ENCODE measurements at places on chromosomes 7 and 10.

DNA sequence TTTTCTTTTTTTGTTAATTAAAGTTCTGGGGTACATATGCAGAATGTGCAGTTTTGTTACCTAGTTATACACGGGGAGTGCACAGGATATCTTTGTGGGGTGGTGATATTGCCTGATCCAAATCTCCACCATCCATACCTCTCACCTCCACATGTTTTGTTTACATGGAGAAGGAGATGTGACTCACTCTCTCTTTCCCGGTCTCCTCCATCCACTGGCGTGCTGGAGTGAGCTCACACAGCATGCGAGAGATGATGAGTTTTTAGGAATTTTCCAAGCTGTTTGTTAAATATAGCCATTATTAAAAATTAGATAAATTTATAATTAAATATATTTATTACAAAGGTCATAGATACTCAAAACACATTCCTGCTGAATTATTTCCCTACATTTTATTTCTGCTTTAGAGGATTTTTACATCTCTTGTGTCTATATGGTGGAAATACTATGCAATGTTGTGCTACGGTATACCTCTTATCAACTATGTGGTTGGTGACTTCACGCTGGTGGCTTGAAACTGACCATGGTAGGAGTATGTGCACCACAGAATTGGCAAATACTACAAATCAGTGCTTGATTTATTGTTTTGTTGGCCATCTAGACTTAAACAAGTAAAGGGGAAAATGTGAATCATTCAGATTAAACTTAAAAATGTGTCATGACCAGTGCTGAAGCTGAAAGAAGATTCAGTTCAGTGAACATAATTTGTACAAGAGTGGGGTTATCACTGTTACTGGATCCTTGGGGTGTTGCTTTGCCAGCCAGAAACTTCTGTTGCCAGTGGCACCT, 107.9 kb upstream of the FAM180A start:
- no peak for DNase-seq

GRCh38 chr7:75599244-75599781, 107.2 kb downstream of the SPDYE5 start:
- DNase-seq: no peak

- DNase-seq: no peak
Measured at GRCh38 chr10:105843786-105844185, 1202.7 kb downstream of the SORCS3 start.

GRCh38 chr10:126063353-126063791, 167.0 kb downstream of the FANK1 start:
- DNase-seq: no peak

DNA sequence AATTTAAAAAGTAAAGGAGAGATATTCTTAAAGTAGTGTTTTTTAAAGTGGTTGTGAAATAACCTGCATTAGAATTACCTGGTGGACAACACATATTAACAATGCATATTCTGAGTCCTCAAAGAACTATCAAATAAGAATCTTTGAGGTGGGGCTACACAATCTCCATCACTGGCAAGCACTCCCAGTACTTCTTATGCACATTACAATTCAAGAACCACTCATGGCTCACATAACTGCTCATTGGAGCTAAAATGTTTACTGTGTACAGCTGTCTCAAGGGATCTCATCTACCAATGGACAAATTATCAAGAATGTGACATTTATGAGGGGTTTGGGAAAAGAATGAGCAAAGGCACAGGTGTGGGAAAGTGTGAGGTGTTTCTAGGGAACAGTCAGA, 692.0 kb downstream of the PHTF2 start:
- no peak for DNase-seq

DNA sequence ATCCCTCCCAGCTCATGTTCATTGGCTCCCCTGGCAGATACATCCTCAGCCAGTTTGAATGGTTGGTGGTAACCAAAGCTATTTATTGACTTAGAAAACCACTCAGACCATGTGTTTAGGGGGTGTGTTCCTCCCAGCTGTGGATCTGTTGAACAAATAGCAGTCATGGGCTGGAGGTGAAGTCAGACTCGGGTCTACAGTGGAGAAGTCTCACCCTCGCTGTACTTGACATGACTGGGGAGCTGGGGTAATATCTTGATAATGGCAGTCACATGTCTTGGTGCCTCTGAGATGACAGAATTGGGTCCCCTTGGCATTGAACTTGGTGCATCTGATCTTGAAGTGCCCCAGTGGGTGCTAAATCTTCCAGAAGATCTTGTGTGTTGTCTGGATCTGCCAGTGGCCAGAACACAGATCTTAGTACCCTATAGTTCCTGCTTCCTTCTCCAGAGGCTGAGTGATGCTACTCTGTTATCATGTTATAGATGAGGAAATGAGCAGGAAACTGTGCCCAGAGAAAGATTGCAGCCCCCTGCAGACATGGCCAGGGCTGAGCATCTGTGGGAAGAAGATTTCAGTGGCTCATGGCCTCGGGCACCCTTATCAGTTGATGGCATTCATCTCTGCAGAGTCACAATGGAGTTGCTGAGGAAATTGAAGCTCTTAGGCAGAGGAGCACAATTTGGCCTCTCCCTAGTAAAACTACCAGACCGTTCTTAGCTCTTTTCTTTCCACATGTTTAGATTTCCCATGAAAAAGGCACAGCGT, 50.4 kb downstream of the ADRA2A start:
- no peak for DNase-seq

DNA sequence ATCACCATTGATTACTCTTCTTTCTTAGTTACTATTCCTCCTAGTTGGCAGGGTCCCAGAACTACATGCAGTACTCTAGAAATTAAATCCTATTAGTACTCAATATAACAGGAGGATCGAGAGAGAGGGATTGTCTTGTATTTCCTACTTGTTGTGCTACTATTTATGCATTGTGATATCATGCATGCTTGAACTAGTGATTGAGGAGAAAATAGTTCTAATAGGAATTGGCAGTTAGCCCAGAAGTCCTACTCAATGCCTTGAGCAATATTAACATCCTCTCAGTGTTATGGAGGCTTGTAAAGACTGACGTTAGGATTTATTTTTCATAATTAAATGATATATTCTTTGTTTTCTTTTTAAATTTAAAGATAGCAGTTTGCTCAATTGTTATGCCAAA, 67.4 kb downstream of the FOXP2 start:
- no peak for DNase-seq

DNA sequence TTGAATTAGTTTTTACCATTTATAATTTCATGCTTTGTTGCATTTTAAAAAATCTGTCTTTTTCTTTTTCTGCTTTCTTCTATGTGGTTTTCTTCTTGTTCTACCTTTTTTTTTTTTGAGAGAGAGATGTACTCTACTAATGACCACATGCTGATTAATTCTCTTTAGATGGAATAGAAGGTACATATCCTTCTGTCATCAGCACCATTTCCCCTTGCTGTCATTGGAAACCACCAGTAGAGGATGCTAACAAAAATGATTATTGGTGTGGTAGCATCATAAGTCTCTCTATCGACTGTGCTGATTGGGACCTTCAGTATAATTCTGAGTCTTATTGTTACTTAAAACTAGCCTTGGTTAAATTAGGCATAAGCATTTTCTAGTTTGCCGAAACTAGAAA, 3.6 kb downstream of the ZEB1 start:
- no peak for DNase-seq

- no peak for DNase-seq
Measured at GRCh38 chr10:59435707-59436106, 73.4 kb upstream of the FAM13C start.

- DNase-seq: no peak
Measured at GRCh38 chr7:36165059-36165458, 12.0 kb downstream of the EEPD1 start.

GRCh38 chr7:17474724-17475344, 176.4 kb downstream of the AHR start:
- no peak for DNase-seq

GRCh38 chr10:130802301-130802700, 509.2 kb downstream of the TCERG1L start:
- DNase-seq: no peak

DNA sequence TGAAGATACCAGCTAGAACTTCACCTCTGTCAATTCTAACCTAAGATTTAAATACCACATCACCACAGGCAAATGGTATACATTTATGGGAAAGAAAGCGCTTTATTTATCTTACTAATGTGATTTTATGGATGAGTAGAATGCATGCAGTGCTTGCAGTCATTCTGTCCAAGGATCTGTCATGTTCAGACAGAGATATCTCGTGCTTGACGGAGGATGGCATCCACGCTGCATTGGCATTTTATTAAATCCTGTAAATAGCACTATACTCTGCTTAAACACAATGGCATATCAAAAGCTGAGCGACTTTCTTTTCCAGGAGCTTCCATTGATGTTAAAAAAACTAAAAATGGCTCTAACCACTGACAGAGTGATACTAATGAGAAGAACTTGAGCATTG, 133.7 kb upstream of the CAV2 start:
- DNase-seq: no peak

Data from omental fat pad (tissue), 4 donors.